ENCODE measurements at places on chromosomes 2 and 18.
A peak's percentile ranks its signal among the peaks of the same experiment; 100 is the strongest.

- DNase-seq, result peak; percentile 66
Observed at GRCh38 chr2:26477911-26478253, at the start of gene OTOF. Gene OTOF, minus strand, starts transcription at chr2:26478124.

DNA sequence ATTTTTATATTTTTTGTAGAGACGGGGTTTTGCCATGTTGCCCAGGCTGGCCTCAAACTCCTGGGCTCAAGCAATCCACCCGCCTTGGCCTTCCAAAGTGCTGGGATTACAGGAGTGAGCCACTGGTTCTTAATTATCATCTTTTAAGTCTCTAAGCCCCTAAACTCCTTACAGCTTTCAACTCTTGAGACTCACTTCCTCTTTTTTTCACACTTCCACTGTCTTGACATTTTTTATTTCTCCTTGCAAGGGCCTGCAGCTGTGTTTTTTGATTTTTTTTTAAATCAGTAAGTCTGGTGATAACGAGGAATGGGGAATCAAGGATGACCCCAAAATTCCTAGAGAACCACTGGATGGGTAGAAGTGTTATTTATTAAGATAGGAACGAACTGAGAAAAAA, 8.6 kb upstream of the ABCB11 start:
- no peak for DNase-seq

DNA sequence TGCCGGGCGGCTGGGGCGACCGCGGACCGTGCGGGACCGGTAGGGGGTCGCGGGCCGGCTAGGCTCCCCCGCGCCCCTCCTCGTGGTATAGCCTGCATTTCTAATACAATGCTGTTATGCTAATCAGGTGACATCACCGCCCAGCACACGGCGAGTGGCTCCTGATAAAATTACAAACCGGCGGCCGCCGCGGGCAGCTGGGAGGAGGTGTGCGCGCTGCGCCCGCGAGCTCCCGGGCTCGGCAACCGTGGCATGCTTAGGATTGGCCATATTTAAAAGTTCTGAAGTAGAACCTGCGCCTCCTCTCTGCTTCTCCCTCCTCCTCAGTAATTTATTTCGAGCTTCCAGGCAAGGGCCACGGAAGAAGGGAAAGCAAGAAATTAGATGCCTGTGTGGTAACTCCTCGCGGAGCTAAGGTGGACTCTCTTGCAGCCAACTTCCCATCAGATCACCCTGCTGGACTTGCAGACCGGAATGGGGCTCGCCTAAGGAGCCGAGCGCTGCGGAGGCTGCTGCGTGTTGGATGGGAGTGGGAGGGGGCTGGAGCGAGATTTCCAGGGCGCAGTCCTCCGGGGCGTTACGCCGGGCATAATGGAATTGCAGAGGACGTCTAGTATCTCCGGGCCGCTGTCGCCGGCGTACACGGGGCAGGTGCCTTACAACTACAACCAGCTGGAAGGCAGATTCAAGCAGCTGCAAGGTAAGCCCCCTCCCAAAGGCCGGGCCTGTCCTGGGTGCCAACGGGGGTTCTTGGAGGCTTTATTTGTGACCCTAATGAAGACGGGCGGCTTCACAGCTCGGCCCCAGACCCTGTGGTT, 102.3 kb downstream of the SPTBN1 start:
- peak; percentile 55 for DNase-seq

GRCh38 chr2:119469661-119470297, 38.1 kb downstream of the TMEM37 start:
- DNase-seq, result no peak

DNA sequence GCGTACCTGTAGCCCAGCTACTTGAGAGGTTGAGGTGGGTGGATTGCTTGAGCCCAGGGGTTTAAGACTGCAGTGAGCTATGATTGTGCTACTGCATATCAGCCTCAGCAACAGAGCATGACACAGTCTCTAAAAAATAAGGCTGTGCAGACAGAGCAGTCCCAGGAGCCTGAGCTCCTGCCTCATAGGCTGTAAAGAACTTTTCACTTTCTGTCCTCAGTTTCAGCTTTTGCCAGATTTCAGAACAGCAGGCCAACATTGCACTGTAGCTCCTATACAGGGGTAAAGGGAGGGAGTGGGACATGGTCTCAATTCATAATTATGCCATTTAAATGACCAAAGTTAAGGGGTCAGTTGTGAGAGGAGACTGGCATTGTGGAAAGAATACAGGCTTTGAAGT, 150.6 kb downstream of the GALNT1 start:
- no peak for DNase-seq

DNA sequence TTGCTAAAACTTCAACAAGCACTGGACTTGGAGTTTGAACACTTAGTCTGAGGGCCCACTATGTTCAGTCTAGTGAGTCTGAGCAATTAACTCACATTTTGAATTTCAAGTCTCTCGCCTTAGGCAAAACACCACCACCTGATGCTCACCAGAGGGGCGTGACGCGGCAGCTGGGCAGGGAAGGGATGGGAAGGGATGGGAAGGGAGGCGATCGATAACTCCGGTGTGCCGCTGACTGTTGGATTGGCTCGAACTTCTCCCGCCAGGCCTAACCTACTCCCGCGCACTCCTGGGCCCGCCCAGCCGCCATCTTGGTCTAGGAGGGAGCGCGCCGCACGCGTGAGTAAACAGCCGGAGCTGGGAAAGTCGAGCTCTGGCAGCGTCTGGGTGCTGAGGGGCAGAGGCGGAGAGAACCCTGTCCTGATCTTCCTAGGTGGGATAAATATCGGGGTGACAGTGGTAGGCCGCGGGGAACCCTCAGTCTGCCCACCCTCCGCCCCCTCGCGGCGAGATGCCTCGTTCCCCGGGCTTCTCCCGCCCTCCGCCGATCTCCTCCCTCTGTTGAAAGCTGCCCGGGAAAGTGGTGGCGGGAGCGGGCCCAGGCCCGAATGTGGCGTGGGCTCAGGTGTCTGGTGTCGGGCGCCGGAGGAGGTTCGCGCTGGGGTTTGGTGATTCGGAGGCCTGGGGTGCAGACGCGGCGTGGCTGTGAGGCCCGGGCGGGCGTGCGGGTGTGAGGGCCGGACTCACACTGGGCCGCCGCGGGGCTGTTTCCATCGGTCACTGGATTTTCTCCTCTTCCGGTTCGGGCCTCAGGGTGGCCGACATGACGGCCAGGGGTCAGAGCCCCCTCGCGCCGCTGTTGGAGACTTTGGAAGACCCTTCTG, at the start of gene RIF1:
Gene RIF1, plus strand, starts transcription at position 302 of the 884 bp plus-strand sequence. Its CDS starts 522 bp downstream, at position 824.
- DNase-seq, result peak; percentile 87

- no peak for DNase-seq
Observed at GRCh38 chr2:157122776-157123175, 134.7 kb upstream of the GALNT5 start.

DNA sequence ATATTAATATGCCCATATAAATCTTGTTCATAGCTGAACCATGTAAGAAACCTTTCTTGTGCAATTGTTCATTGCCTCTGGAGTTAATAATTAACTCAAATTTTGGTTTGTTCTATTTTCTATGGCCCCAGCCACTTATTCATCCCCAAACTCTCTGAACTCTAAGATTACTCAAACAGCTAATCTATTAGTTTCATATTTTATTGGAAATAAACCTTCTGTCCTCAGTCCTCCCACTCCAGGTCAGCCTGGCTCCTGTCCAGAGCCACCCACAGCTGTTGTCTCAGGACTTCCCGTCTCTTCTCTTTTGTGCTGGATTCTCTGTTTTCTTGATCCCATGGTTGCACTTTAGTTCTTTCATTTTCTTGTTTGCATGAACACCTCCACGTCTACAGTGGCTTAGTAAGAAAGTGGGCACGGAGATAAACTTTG, 4.4 kb upstream of the RNF103 start:
- no peak for DNase-seq

- DNase-seq, result no peak
Observed at GRCh38 chr18:58021504-58021903, 22.5 kb upstream of the NEDD4L start.

DNA sequence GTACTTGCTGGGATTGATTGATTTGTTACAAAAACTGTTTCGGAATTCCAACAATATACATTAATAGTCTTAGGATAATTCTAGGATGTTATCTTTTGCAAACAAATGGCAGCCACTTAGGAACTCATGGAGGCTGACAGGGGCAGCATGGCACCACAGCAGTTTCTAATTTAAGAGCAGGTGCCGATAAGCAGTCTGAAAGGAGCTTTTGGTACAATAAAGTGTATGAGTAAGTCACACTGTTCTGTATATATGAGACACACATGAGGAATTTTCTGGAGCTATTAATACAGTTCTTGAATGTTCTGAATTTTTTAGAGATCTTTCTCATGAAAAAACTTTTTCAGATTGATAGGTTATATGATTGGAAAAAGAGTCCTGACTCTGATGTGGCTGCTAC, 52.2 kb downstream of the EIF5B start:
- no peak for DNase-seq

GRCh38 chr2:40283111-40283909, 168.6 kb downstream of the SLC8A1 start:
- no peak for DNase-seq

DNA sequence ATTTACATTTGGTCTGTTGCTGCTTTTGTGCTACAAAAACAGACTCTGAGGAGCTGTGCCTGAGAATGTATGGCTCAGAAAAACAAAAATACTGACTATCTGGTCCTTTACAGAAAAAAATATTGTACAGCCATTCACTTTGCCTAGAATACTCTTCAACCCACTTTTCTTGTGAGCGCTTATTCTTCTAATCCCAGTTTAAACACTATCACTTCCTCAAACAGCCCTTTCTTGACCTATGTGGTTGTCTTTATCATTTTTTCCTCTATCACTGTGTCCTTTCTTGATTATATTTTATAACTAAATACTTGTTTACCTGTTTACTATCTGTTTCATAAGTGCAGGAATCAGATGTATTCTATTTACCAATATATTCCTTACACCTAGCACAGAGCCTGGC, 33.5 kb downstream of the CUL3 start:
- DNase-seq, result no peak

- DNase-seq, result peak; percentile 30
Observed at GRCh38 chr2:62194558-62195420, 1.1 kb upstream of the B3GNT2 start.

DNA sequence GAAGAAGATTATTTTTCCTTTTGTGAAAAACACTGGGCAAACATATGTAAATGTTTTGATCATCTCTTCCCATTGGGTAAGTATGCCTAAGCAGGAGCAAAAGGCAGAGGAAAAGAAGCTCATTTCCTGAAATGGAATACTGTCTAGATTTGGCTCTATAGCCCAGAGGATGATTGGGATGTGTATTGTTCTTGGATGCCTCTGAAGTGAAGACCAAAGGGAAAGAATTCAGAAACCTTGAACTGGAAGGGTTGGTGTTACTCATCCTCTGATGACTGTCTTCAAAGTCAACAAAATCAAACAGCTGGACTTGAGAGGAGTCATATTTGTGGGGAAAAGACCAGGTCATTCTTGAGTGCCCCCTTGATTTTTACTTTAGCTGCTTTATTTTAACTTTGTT, 112.6 kb upstream of the NT5C1B start:
- no peak for DNase-seq

DNA sequence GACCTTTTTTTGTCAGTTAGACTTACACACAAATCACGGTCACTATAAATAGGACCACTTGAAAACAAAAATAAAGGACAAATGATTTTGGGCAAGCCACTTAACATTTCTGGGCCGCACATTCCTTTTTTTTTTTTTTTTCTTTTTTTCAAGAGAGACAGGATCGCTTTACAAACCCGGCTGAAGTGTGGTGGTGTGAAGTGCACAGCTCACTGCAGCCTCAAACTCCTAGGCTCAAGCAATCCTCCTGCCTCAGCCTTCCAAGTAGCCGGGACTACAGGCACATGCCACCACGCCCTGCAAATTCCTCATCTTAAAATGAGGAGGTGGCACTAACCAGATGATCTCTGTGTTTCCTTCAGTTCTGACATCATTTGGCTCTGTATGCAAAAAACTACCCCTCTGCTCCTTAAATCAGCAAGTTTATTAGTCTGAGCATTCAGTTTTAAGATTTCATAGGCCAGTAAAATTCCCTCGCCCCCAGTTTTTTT, 28.3 kb upstream of the MRO start:
- no peak for DNase-seq

DNA sequence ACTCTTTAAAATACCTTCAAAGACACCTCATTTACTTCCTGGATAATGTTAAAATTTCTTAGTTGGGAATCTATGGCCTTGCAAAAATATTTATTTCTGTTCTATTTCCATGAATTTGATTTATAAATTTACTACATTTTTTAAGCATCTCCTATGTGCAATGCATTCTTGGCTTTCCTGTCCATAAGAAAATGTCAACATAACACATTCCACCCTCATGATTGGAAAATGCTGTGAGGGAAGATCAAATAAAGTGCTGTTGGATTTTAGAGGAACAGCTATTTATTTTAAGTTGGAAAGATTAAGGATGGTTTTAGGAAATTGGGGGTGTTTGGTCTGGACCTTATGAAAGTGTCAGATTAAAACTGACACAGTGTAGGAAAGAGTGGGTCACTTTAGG, 45.4 kb upstream of the MC4R start:
- no peak for DNase-seq

DNA sequence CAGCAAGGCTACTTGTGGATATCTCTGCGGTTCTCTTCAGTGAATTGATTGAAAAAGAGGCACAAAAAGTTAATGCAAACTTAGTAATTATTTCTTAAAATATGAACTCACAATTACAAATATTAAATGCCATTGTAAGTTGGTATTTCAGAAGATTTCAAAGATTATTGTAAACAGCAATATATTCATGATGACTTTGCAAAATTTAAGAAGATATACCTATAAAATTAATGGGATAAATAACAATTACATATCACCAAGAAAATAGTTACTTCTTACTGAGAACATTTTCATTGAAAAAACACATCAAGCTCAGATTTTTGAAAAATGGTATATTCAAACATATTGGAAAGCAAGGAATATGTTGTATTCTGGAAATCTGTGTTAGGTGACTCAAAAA, 482.0 kb upstream of the LRRTM1 start:
- no peak for DNase-seq

DNA sequence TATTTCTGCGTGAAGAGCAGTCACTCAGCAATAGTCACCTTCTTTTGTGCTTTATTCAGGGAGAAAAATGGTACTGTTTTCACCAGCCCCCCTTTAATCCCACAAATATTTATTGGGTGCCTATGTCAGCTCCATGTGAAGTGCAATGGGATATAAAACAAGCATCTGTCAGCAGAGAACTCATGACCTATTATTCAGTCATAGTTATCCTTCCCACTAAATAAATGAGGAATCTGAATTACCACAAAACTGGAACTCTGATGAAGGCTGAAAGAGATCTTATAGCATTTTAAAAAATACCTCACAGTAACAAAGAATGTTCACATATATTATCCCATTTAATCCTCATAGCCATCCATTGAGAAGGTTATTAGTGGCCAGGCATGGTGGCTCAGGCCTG, 45.8 kb downstream of the DHX57 start:
- no peak for DNase-seq

GRCh38 chr2:10188211-10188610, 65.7 kb downstream of the RRM2 start:
- DNase-seq, result no peak

DNA sequence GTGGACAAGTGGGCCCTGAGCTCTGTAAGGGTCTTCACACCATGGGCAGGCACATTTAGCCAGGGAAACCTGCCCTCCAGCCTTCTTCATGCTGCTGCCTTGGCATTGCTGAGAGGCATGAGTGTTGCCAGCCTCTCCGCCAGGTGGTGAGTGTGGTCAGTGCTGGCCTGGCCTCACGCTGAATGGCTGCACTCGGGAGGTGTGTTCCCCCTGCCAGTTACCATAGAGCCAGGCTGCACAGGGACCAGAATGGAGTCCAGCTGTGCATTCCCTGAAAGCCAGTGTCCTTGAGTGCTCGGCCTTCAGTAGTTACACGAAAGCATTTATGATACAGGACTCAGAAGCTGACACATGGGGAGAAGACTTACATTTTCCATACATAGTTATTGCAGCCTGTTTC, 139.7 kb downstream of the ATP9B start:
- no peak for DNase-seq
